ENCODE measurements at places on chromosomes 5 and 9.

DNA sequence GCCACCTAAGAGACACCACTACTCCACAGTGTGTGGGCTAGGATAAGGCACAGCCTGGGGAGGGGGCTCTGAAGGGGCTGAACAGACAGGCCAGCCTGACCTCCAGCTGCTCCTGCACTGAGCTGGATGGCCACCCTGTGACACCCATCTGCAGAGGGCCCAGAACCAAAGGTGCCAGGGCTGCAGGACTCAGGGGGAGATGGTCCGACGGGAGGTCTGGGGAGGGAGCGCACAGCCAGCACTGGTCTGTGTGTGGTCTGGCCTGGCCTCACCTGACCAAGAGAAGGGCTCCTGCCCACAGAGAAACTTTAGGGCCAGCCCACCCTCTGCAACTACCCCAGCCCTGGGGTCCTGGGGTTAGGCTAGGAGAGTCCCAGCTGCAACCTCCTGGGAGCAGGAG lies 789 bp downstream of the LTC4S start:
- DNase-seq: no peak

DNA sequence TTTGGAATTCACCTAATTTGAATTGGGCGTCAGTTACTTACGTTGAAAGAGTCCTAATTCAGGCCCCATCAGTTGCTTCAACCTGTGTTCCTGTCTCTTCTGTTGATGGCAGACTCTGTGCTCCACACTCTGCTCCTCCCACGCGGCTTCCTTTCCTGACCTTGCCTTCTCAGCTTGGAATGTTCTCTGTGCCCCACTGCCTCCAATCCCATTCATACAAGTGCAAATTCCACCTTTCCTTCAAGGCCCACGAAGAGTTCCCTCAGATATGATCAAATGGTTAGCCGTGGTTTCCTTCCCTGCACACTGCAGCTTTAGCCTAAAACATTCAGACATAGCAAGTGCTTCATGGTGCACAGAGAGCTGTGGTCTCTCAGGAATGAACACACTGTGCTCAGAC lies 65.7 kb downstream of the SREK1 start:
- no peak for DNase-seq

GRCh38 chr9:77440057-77440456 lies 208.1 kb downstream of the GNA14 start:
- DNase-seq: no peak

- no peak for DNase-seq
Measured at GRCh38 chr5:109852371-109853155, 162.8 kb downstream of the MAN2A1 start.

DNA sequence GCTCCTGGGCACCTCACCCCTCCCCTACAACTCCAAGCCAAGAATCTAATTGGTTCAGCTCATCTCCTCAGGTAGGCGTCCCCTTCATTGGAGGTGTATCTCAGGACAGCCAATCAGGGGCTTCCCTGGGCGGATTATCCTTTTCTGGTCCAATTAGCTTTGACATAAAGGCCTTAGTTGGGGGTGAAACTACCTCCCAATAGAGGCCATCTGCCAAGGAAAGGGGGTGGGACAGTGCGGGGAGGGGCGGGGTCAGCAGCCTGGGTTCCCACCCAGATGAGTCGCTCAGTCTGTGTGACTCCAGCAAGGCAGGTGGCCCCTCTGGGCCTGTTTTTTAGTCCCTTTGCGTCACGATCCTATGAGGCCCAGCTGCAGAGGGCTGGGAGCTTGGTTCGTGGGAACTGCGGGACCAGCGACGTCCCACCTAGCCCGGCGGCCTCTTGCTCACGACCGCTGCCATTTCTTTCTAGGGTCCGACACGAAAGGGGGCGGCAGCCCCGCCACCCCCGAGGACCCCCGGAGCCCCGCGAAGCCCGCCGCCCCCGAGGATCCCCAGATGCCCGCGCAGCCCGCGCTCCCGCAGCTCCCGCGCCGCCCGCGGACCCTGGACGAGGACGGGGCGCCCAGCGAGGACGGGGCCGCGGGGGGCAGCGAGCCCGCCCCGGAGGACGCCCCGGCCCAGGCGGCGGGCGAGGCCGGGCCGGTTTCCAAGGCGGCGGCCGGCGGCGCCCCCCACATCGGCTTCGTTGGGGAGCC lies 8.9 kb downstream of the PRRT1B start:
- DNase-seq: no peak

DNA sequence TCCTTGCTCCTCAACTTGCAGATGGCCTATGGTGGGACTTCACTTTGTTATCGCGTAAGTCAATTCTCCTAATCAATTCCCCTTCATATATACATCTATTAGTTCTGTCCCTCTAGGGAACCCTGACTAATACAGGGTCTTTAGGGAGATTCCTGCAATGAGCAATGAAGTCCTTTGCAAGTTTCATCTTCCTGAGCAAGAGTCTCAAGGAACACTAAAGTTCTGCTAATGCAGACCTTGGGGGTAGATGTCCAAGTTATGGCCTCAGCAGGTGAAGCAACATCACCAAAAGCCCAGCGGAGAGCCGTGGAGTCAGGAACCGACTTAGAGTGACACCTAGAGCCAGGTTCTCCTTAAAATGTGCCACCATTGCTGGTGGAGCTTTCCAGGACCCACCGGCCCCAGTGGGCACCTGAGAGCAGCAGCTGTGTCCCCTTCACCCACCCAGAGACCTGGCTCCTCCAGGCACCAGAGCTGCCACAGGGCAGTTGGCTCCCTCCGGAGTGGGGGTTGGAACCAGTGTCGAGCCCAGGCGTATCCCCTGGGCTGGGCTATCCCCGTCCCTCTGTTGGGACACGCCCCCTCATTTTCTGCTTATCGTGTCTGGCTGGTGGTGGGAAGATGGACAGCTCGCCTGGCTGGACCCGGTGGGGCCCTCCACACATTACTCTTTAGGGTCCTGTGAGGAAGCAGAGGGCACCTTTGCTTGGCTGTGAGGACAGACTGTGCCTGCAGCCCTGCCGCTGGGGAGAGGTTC lies 10.9 kb upstream of the FCN1 start:
- DNase-seq: no peak

Measured in OCI-LY7 (cell line).